GDM1 (cell line): ENCODE measurements at places on chromosomes 5 and 9.
A peak's percentile ranks its signal among the peaks of the same experiment; 100 is the strongest.

DNA sequence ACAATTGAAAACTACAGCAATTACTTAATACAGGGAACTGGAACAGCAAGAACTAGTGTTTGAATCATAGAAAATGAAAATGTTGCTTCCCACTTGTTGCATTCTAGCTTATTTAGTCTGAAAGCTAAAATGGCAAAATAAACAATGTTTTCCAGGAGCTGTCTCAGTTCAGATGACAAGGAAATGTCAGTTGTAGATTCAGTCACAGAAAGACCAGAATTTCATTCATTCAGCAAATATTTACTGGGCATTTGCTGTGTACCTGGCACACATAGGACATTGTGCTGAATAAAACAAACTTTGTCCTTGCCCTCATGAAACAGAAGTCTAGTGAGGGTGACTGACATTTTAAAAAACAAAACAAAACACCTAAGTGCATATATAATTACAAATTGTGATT, 41.5 kb downstream of the GCNT4 start:
- DNase-seq, result no peak

DNA sequence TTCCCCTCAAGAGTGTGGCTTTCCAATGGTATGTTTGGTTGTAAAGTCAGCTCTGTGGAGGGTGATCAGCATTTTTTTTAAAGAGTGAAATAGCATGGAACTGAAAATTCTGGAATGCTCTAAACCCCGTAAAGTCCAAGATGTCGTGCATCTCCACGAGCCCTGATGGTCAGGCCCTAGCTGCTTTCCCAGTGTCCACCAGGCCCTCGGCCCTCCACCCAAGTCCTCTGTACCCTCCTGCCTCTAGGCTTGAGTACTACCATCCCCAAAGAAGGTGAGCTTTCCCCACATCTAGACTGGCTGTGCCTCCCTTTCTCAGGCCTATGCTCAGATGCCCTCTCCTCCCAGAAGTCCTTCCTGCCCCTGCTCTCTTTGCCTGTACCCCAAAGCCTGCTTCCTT, 280.3 kb downstream of the GADD45G start:
- no peak for DNase-seq

DNA sequence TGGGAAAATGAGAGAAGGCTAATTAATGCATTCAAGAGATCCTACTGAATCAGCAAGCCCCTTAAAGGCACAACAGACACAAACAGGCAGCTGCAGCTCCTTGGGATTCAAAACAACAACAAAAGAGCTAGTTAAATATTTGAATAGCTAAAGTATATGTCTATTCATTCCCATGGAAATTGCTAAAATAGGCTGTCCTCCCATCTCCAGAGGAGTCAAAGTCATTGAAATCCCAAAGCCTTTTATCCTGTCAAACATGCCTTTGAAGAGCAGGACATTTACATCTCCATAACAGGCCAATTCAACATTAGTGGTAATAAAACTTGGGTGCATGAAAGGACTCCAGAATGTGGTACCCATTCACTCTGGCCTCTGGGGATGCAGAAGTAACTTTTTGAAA, 177.4 kb downstream of the NTRK2 start:
- no peak for DNase-seq

DNA sequence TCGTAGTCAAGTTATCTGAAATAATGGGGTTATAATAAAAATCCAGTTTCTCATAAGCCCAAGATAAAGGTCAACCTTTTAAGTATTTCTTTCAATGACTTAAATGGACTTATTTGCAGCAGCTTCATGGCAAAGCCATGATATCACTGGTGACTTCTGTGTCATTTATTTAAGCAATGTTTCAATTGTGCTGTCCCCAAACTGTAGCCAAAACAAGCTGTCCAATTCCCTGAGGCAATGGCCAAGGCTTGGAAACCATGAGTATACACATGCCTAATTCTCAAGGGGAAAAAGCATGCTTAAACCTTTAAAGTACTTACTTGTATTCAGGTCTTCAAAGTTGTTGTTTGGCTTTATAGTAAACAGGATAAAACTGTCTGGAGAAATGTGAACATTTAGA, 376.4 kb upstream of the TNC start:
- no peak for DNase-seq

GRCh38 chr5:75885849-75886596, 168.8 kb upstream of the POC5 start:
- no peak for DNase-seq

DNA sequence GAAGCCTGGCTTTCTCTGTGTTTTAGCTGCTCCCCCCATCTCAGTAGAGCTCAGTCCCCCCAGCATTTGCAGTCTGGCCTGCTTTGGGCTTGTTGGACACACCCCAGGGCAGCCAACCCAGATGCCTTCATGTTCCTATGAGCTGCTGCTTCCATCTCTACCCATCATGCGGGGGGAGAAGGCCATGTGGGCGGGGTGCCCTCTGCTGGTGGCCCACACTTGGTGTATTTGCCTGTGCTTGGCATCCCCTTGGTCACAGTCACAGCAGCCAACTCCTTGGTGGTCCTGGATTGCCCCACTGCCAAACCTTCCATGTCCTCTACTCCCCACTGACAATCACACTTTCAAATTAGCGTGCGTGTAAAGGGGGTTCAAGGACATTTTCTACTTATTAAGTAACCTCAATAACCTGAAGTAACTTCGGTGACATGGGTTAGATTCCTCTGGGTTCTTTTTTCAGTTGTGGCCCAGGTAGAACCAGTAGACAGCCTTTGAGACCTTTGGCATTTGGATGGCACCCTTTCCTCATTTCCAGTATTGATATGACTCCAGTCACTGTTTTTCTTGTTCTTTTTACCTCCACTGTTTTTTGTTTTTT, 42.8 kb downstream of the SNX30 start:
- DNase-seq, result peak; percentile 73

DNA sequence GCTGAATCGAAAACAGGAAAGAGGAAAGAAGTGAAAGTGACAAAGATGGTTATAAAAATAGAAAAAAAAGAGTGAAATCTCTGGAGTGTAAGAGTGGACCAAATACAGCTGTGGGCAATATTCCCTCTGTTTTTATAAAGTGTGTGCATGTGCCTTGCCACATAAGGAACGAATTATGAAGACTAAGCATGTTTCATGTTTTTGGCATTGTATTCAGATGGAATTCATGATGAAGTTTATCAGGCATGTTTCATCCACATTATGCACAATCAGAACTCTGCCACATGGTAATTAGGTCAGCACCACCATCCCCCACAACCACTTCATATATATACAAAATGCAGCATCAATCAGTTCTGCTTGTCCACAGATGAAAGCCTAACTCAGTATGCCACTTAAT, 348.0 kb downstream of the ZNF608 start:
- DNase-seq, result no peak

DNA sequence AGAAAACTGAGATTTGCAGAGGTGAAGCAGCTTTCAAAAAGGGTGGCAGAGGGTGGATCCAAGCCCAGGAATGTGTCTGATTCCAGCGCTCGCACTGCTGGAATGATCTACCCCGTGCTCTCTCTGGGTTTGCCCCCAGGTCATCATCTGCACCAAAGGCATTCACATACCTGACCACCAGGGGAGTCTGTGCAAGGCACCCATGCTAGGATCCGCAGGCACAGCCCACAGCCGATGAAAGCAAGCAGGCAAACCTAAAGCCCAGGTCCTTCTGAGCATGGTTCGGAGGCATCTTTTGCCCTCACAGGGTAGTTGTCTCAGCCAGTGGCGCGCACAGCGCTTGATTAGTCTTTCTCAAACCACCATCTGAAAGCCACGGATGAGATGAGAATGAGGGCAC, 56.6 kb downstream of the TEK start:
- DNase-seq, result no peak

- DNase-seq, result no peak
Observed at GRCh38 chr5:1540831-1541701, 17.3 kb upstream of the LPCAT1 start.

- no peak for DNase-seq
Observed at GRCh38 chr9:109005678-109006077, 7.6 kb downstream of the CTNNAL1 start.

DNA sequence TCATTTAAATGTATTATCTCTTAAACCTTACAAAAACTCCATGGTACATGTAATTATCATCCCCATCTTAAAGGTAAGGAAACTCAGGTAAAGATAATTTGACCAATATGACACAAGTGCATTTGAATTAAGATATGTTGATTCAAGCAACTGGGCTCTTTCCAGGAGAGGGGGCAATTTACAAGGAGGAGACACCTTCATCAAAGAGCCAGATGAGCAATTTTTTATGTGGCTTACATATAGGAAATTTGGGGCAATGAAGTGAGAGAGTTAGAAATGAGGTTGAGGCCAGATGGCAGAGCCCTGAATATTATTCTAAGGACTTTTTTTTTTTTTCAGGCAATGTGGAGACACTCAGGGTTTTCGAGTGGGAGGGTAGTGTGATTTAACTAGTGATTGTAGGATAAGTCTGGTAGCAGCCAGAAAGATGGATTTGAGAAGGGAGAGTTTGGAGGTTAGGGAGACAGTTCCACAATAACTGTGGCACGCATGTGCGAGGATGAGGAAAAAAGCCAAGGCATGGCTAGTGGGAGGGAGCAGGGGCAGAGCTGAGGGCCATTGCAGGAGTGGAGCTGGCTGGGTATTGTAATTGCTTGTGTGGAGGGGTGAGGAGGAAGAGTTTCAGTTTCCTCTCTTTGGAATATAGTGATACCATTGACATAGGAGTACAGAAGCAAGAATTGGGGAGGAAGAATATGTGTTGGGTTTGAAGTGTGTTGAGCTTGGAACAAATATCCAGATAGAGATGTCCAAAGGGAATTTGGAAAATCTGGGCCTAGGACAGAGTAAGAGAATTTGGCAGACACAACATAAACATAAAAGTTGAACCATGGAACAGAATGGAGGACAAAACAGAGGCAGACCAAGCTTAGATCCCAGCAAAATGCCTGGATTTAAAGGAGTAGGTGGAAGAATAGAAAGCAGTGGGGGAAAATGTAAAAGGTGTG, 72.0 kb downstream of the ACTBL2 start:
- DNase-seq, result no peak

- no peak for DNase-seq
Observed at GRCh38 chr9:33101104-33101951, 24.9 kb upstream of the SMU1 start.

GRCh38 chr9:35193762-35194161, 32.0 kb downstream of the UNC13B start:
- no peak for DNase-seq

GRCh38 chr9:135201711-135202110, 114.2 kb downstream of the OLFM1 start:
- DNase-seq, result no peak

DNA sequence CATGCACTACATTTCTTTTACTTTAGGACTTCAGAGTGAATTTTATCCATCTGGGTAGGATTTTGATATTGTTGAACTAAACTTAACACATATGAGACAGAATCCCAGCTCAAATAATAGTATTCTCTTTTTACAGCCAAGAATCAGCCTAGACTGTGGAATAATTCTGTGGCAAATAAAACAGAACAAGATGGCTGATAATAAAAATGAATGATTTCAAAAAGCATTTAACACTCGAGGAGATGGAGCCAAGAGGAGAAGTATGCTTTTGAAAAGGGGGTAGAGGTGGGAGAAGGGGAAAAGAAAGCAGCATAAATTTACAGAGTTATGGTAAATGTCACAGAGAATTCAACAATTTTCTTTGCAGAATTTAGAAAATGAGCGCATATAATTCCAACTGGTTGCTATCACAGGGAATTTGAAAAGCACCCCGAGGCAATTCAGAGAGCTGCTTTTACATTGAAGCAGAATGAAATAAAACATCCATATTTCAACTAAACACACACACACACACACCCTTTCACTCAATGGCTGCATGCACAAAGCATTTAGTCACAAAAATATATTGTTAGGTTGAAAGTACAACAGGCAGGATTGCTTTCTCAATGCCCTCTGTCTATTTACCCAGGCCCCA, 60.2 kb upstream of the DMAC1 start:
- no peak for DNase-seq

DNA sequence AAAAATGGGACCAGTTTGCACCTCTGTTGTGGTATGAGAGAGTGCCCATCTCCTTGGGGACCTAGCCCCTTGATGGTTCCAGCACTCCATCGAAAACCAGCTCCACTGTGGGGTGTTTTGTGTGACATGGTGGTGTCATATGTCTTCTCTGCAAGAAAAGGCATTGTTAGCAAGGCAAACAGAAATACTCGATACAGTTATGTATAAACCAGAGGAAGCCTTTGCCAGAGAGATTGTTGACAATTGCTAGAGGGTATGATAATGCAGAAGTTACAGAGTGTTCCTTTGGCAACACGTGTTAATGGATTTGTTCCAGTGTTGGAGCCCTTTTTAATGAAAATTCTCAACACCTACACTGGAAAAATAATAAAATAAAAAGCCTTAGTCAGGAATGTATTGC, 270.4 kb upstream of the DMRT1 start:
- no peak for DNase-seq

DNA sequence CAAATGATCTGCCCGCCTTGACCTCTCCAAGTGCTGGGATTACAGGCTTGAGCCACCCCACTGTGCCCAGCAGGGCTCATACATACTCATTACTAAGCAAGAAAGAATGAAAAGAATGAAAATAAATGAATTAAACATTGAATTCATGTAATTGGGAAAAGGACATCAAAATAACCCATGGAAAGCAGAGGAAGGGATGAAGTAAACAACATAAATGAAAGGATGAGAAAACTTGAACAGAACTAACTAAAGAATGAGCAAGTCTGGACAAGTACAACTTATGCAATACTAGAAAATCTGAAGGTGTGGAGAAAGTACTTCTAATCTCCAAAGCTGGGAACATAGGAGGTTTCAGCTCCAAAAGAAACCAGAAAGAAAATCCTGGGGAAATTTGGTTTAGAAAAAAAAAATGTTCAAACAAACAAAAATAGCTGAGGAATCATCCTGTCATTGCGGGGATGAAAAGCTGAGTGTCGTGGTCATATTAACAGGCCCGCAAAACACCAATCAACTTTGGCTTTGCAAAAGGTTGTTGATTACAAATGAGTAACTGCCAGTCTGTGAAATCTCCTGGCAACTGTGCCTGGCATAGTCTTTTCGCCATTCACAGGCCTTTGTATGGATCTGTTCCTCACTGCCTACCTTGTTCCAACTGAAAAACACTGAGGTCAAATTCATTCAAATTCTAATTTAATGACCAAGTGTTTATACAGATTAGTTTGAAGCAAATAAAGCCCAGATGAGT, 2.3 kb upstream of the AK3 start:
- DNase-seq, result no peak

DNA sequence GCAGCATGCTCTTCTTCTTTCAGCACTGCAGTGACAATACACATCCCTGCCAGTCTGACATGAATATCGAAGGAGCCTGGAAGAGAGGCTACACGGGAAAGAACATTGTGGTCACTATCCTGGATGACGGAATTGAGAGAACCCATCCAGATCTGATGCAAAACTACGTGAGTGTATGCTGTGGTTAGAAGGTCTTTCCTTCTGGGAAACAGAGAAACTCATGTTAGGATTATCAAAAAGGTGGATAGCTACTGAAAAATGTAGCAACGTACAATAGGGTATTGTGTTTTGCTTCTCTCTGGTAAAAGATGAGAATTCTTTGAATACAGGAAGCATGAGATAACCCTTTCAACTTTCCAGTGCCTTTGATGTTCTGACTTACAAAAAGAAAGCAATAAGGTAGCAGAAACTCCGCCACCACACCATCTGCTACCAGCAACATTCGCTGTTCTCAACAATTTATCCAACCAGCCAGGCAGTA, 133.3 kb downstream of the PCSK5 start:
- DNase-seq, result no peak
